Breast epithelium (tissue), 4 donors: ENCODE measurements at places on chromosomes 5 and 9.

DNA sequence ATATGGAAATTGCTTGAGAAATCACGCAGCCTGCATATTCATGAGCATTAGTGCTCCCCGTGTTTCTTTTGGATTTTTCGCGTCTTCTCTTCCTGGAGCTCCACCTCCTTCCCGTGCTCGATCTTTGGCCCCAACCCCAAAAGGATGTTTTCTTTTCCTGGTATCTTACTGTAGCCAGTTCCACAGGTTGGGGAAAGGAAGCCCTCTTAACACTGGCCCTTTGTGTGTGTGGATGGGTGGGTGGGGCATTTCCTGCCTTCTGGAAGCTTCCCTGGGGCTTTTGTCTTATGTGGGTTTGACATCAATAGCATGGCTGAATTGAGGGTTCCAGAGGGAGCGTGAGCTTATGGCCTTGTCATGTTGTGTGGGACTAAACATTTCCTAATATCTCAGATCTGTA is 21.9 kb downstream of the STXBP1 start:
- DNase-seq, result peak; percentile 34
- peak overlapping the region; percentile 19 for H3K4me3 ChIP-seq

GRCh38 chr9:135096408-135096895 is 9.0 kb downstream of the OLFM1 start:
- H3K27me3 ChIP-seq, result no peaks in the 10 kb centered on the region
- H3K4me1 ChIP-seq, result no peaks in the 10 kb centered on the region
- no peak for DNase-seq

- H3K27me3 ChIP-seq, result no peaks in the 10 kb centered on the region
- no peaks in the 10 kb centered on the region for H3K4me1 ChIP-seq
Measured at GRCh38 chr9:134880484-134881312, at the start of gene FCN2. TSS of gene FCN2 (plus strand) at chr9:134880810. CDS start at chr9:134880822, 12 bp downstream.

DNA sequence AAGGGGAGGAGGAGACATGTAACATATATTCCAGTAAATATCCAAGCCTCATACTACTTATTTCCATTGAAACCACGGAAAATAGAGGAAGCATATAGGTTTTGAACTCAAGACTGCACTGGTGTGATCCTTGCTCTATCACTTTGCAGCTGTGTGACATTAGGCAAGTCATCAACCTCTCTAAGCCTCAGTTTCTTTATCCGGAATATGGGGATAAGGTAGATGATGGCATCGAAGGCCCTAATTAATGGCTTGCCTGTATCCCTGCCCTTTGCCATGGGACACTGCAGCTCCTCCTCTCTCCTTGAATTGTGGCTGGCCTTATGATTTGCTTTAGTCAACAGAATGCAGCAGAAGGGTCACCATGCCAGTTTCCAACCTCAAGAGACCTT is 6.9 kb downstream of the SHB start:
- no peaks in the 10 kb centered on the region for H3K36me3 ChIP-seq
- H3K4me3 ChIP-seq, result no peak overlapping the region
- no peak for DNase-seq
- no peaks in the 10 kb centered on the region for H3K4me1 ChIP-seq

DNA sequence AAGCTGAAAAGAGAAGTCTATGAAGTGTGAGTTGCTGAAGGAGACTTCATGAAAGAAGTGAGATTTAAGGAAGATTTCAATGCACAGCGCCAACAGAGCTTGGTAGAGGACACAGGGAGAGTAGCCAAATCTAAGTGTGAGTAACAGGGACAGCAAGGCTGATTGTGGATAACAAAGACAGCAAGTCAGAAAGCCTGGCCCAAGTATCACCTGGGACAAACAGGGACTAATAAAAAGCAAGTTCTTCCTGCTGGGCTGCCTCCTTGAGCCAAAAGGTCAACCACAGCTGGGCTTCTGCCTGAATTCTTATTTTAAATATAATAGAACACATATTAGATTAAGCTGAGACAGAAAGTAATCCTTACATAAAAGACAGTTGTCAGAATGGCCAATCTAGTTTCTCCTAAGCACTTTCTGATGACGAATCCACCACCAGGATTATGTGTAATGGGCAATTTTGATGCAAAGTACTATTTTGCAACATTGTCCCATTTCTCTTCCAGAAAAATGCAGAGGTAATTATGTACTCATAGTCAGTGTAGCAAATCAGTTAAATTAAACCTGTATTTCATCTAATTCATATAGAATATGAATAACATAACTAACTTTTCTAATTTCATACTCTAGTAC is 73.8 kb downstream of the MAPKAP1 start:
- no peaks in the 10 kb centered on the region for H3K27me3 ChIP-seq
- peaks cover 8% of the 10 kb centered on the region for H3K4me1 ChIP-seq
- H3K4me3 ChIP-seq, result no peak overlapping the region
- no peaks in the 10 kb centered on the region for H3K36me3 ChIP-seq
- H3K27ac ChIP-seq, result peak overlapping the region; percentile 33

- no peaks in the 10 kb centered on the region for H3K4me1 ChIP-seq
- H3K27me3 ChIP-seq, result no peaks in the 10 kb centered on the region
- no peak overlapping the region for H3K4me3 ChIP-seq
- no peaks in the 10 kb centered on the region for H3K36me3 ChIP-seq
- no peak for DNase-seq
Measured at GRCh38 chr5:97071101-97071500, 71.3 kb downstream of the LIX1 start.

DNA sequence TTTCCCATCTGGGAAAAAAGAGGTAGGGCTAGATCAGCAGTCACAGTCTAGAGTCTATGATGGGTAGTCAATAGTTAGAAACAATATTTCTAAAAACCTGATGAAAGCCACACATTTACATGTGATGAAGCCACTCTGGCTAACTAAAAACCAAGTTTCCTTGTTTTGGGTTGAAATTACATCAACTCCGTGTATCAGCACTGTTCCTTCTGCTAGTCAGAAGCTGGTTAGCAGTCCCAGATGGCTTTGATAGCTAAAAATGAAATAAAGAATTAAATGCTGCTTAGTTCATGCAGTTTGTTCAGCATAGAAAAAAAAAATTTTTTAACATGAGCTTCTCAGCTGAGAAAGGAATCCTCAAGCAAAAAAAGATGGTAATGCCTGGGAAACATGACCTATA is 136.7 kb downstream of the FAM114A2 start:
- H3K4me3 ChIP-seq, result no peak overlapping the region
- no peaks in the 10 kb centered on the region for H3K36me3 ChIP-seq
- H3K27ac ChIP-seq, result peak overlapping the region; percentile 46
- DNase-seq, result no peak
- no peaks in the 10 kb centered on the region for H3K4me1 ChIP-seq
